Activated naive CD4-positive, alpha-beta T cell treated with anti-CD3 and anti-CD28 coated beads, Interleukin-2, amount 50 U/mL, for 16 hours (primary cell): ENCODE measurements at places on chromosomes 12 and 14.

DNA sequence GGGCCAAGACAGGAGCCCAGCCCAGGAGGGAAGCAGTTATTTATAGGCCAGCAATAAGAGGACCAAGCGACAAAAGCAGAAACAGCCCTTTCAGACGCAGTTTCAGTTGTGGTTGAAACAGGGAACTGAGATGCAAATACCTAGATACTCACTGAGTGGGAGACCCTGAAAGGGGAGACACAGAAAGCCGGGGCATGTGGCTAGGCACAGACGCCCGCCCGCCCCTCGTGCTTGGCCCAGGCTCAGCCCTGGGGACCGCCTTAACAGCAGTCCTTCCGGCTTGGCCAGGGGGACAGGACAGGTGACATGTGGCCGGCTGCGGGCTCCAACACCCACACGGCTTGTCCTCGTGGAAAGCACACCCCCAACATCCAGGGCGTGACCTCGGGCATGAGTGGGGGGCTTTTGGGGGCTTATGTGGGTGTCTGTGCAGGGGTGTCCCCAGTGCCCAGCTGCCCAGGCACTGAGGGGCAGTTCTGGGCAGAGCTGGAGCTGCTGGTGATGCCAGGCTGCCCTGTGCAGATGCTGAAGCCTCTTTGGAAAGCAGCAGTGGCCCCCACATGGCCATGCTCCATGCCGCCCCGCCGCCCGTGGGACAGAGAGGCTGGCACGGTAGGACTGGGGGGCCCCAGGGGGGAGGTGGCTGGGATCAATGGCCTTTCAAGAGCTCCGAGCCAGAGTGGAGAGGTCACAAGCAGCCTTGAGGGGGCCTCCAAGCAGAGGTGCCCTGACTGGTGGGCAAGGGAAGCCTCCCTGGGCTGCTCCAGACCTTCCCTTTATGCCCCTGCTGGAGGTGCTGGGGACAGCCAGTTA is 2.1 kb downstream of the PLD4 start:
- DNase-seq: no peak

- no peak for DNase-seq
These were observed 29.0 kb upstream of the TESC start for GRCh38 chr12:117127933-117128823.

DNA sequence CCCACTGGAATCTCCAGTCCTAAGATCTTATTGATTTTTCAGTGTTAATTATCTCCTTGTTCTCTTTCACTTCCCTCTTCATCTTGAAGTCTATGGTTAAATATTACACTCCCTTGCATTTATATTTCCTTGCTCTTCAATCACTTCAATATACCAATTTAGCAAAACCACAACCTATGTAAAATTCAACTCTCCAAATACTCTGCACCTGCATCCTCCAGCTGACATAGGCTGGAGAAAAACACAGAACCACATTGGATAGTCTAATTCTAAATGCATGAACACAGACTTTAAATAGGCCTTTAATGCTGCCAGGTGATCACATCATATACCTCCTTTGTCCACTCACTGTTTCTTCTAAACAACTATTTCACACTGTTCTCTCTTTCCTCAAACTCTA is 253.8 kb upstream of the GARIN6 start:
- DNase-seq: no peak

DNA sequence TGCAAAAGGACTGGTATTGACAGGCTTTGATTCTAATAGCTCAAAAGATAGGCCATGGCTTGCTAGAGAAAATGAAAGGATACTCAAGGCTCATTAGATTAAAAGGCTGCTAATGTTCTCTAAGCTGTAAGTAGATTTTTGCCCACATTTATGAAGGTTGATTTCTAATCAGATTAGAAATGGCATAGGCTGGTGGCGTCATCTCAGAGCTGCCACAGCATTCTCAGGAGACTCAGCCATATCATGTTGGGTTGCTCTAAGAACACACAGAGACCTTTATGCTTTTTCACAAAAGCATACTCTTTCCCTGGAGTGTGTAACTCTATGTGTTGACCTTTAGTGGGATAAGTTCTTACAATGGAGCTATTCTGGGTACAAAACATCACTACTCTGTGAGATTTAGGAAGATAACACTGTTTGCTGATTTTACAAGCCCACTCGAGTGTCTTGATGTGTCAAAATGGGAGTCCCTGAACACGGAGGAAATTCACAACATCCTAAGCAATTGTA is 576.0 kb downstream of the NRXN3 start:
- no peak for DNase-seq

- DNase-seq: no peak
These were observed 81.9 kb upstream of the MAX start for GRCh38 chr14:65184032-65184764.
